Neural crest cell (in vitro differentiated cells): ENCODE measurements at places on chromosomes 7 and 10.

DNA sequence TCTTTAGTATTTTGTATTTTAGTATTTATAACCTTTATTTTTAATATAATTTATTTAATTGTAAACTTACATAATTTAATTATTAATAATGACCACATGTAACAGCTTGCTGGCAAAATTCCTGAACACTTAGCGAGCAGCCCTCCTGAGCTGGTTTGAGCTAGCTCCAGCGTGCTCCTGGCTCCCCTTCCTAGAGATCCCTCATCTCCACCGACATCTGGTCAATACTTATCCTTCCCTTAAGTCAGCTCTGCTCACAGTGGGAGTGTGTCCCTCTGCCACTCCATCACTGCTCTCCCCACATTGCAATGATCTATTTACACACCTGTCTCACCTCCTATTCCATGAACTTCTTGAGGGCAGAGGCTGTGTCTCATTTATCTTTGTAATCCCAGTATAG is 20.6 kb upstream of the TBXAS1 start:
- no peak for DNase-seq

- DNase-seq, result no peak
These were observed 19.2 kb upstream of the C7orf33 start for GRCh38 chr7:148571381-148571780.

DNA sequence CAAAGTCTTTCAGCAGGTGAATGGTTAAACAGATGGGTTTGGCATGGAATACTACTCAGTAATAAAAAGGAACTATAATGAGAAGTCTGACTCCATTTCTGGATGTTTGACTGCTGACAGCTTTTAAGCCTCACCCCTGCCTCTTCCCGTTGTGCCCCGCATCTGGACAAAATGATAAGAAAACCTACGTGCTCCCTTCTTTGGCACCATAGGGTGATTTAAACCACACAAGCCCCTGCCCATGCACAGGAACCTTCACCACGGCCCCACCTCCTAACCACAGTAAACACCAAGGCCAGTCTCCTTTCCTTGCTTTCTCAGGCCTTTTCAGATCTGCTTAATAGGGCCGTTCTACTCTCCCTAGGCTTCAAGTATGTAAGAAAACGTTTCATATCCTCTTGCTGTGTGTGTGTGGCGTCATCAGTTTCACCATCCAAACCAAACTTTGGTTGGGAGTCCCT is 47.1 kb upstream of the UBN2 start:
- DNase-seq, result no peak

DNA sequence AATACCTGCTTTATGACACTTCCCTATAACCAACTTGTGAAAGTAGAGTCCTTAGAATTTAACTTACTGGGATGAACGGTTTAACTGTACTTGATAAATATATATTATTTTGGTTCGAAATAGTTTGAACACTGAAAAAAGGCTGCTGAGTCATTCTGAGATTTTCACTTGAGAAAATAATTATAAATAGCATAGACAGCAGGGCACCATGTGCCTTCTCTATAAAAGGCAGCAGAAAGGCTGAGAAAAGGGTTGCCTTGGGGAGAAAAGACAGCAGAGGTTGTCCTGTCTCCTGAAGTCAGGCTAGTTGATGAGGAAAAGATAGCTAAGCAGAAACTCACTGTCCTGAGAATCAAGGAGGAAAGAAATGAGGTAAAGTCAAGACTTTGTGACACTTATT is 92.4 kb downstream of the CTTNBP2 start:
- DNase-seq, result no peak

GRCh38 chr7:128945668-128946366 is 8.1 kb downstream of the IRF5 start:
- no peak for DNase-seq

DNA sequence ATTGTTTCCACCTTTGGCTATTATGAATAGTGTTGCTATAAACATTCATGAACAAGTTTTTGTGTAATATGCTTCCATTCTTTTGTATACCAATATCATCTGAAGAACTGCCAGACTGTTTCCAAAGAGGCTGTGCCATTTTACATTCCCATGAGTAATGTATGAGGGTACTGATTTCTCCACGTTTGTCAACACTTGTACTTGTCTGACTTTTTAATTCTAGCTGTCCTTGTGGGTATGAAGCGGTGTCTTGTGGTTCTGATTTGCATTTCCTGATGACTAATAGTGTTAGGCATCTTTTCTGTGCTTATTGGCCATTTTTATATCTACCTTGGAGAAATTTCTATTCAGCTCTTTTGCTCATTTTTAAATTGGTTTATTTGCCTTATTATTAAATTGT is 52.8 kb downstream of the LSMEM1 start:
- DNase-seq, result no peak

GRCh38 chr7:108497082-108497725 is 28.7 kb downstream of the PNPLA8 start:
- peak; percentile 56 for DNase-seq

DNA sequence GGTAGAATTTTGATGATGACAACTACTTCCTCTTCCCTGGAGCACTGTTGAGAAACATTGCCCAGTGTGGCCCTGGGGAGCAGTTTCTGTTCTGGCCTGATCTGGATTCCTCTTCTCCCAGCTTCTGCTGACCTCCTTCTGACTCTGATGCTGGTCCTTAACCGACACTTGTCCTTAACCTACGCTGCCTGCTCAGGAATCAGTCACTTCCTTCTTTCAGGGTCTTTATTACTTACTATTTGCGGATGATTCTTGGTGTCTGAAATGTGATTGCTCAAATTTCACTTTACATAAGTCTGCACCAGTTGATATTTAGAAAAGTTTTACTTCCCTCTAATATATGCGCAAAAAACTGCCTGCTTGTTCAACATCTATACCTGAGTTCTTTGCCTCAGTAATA is 164.1 kb downstream of the PTEN start:
- DNase-seq, result no peak

DNA sequence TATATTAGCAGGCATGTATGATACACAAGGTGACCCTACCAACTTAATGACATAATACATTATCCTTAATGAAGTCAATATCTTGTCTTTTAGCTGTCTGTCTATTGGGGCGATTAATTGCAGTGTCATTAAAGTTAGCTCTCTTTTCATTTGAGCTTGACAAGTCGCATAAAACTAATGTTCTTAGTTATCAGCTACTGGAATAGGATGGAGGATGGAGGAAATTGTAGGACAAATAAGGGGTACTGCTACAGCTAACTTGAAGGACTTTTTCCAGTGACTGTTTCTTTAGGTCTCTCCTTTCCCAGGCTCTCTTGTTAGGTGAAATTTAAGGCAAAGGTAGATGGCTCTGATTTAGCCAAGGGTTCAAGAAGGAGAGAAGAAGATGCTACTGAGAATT is 506.4 kb downstream of the LRMDA start:
- DNase-seq, result no peak

GRCh38 chr10:131499566-131499965 is 188.0 kb upstream of the TCERG1L start:
- DNase-seq, result no peak

DNA sequence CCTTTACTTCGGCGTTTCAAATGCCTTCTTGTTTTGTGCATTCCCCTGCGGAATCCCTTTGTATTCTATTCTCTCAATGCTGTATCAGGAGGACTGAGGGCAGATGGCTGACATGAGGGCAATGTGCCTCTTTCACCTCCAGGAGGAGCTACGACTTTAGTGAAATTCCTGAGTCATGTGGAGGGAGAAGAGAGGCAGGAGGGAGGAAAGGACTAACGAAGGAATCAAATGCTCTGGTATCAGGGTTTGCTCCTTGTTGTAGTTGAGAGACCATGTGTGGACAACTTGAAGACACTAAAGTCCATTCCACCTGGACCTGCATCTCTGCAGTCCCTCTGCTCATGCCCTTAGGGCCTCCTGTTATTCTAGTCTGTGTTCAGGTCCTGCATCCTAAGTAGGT is 40.2 kb upstream of the PRSS58 start:
- DNase-seq, result no peak

GRCh38 chr7:155191137-155191536 is 106.5 kb upstream of the INSIG1 start:
- DNase-seq, result no peak

- DNase-seq, result no peak
These were observed 825 bp downstream of the RAB11FIP2 start for GRCh38 chr10:118045837-118046394.

- DNase-seq, result no peak
These were observed 129.8 kb downstream of the BAMBI start for GRCh38 chr10:28806951-28807759.

GRCh38 chr7:157830331-157830730 is 493.5 kb downstream of the DNAJB6 start:
- no peak for DNase-seq

- peak; percentile 66 for DNase-seq
These were observed 425.7 kb upstream of the NFE2L3 start for GRCh38 chr7:25726170-25726780.

DNA sequence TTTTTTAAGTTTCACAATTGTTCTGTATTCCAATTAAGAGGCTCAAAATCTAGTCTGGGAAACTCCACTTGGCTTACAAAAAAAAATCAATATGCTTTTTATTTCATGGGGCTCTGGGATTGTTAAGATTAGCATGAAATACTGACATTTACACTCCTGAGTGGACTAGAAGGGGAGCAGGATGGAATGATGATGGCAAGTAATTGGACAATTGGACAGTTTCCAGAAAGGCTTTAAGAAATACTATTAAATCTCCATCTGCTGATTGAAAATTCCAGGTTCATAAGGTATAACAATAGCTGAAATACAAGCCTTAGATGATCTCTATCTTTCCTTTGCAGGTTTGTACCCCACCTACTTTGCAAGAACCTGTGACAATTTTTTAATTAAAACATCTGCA is 184.4 kb downstream of the LRRTM3 start:
- DNase-seq, result no peak

DNA sequence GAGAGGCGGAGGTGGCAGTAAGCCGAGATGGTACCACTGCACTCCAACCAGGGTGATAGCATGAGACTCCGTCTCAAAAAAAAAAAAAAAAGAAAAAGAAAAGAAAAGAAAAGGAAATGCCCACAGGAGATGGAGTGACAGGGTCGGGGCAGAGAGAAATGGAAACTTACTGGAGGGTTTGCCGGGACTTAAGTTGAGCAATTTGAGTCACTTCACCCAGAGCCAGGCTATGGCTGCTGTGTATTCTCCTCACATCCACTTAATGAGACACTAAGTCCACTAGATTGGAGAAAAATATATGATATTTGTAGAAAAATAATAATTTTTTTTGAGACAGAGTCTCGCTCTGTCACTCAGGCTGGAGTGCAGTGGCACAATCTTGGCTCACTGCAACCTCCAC is 4.6 kb upstream of the PFKFB3 start:
- DNase-seq, result no peak

- DNase-seq, result no peak
These were observed 46.0 kb upstream of the CDK13 start for GRCh38 chr7:39904077-39904486.

- DNase-seq, result no peak
These were observed 170.4 kb upstream of the NRG3 start for GRCh38 chr10:81704596-81704995.

DNA sequence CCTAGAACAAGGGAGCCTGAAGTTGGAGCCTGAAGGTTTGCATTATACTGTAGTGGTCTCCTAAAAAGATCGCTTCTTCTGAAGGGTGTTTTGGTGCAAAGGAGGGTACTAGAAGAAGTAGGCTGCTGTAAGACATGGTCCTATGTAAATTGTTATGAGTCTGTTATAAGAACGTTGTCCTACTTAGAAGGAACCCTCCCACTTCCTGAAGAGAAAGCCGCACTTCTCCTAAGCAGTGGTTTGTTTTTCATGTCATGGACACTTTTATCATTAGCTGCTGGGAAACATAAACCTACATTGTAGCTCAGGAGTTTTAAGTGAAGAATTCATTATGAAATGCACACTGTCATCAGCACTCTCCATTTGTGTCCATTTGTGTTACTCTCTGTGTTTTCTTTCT is 129.1 kb upstream of the ITGB1 start:
- no peak for DNase-seq

- DNase-seq, result no peak
These were observed 885.0 kb upstream of the LRRN3 start for GRCh38 chr7:110205899-110206298.

DNA sequence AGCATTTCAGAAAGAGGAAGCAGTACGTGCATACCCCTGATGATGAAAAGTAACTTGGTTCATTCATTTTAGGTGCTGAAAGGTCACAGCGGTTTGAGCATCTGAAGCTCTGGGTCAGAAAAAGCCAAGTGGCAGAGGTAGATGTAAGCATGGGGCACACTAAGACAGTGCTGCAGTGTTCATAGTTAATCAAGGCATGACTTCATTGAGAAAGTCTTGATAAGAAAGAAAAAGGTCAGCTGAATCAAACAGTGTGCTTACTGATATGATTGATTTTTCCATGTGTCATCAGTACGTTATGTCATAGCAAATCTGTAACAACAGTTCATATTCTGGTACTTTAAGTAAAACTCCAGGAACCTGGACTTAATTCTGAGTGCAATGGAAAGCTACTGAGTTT is 107.7 kb upstream of the PCLO start:
- DNase-seq, result no peak

GRCh38 chr7:4003503-4003902 is 678.6 kb upstream of the FOXK1 start:
- DNase-seq, result no peak

- no peak for DNase-seq
These were observed 76.3 kb upstream of the ABCB5 start for GRCh38 chr7:20539201-20539600.

- no peak for DNase-seq
These were observed 611.2 kb downstream of the PTPRN2 start for GRCh38 chr7:157976406-157976805.

- DNase-seq, result no peak
These were observed 100.2 kb downstream of the LRMDA start for GRCh38 chr10:75531571-75532031.

DNA sequence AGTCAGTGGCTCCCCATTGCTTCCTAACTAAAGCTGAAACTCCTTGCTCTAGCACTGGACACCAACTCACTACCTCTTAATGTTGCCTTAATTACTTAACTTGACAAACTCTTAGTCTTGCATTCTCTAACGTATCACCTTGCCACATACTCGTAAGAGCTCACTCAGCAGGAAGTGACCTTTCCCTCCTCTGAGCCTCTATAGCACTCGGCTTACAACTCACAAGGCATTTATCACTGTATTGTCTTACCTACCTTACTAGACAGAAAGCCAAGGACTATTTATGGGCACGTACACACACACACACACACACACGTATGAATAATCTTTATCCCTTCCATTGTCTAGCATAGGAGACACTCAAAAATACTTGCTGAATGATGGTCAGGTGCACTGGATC is 21.2 kb downstream of the CEP41 start:
- DNase-seq, result no peak

GRCh38 chr7:37990337-37990736 is 69.9 kb downstream of the EPDR1 start:
- DNase-seq, result no peak

DNA sequence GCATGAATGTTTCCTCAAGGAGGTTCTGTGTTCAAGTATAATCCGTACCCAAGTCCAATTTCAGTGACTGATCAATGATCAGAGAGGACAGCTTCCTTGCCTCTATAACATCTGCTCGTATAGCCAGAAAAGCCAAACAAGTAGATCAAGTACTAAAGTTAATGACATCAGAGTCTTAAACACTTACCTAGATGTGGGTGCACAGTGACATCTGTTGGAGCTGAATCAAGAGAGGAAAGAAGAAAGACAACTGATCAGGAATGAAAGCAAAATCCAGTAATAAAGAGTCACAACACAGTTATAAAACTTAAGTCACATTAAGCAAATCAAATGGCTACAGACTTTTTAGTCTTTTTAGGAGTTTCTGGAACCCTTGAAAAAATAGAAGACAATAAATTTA is 236.5 kb downstream of the RELN start:
- DNase-seq, result no peak
